ENCODE measurements at places on chromosomes 7 and 10.

GRCh38 chr10:114301177-114301576, 62.1 kb downstream of the VWA2 start:
- no peak for DNase-seq

- DNase-seq, result no peak
Observed at GRCh38 chr10:48526011-48526821, 78.7 kb downstream of the ARHGAP22 start.

DNA sequence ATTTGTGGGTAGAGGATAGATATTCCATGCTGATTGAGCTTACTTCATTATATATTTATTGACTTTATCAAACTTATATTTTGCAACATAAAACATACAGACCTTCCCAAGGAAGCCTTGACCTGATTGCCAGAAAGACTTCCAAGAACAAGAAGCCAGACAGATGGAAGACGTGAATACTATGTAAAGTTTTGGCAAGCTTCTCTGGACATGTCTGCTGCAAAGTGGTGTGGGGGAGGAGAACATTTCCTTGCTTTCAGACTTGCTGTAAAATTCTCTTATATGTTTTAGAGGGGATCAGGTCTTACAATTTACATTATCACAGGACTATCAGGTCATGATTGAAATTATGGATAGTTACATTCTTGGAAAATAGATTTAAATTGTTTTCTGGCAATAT, 23.4 kb downstream of the GPR158 start:
- no peak for DNase-seq

DNA sequence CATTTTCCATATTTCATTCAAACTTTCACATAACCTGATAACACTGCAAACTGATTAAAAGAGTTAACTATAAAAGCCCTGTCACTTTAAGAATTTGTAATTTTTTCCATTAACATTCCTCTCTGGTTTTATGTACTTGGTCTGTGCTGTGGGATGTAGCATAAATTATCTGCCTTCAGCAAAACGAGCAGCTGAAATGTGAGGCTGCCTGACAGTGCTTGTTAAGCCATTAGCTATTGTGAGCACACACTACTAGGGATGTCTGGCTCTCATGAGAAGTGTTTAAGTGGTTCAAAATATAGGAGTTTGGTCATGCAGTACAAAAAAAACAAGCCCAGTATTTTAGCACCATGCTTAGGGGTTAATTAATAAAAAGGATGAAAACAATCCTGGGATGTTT, 63.0 kb downstream of the HOXA1 start:
- peak; percentile 35 for DNase-seq

DNA sequence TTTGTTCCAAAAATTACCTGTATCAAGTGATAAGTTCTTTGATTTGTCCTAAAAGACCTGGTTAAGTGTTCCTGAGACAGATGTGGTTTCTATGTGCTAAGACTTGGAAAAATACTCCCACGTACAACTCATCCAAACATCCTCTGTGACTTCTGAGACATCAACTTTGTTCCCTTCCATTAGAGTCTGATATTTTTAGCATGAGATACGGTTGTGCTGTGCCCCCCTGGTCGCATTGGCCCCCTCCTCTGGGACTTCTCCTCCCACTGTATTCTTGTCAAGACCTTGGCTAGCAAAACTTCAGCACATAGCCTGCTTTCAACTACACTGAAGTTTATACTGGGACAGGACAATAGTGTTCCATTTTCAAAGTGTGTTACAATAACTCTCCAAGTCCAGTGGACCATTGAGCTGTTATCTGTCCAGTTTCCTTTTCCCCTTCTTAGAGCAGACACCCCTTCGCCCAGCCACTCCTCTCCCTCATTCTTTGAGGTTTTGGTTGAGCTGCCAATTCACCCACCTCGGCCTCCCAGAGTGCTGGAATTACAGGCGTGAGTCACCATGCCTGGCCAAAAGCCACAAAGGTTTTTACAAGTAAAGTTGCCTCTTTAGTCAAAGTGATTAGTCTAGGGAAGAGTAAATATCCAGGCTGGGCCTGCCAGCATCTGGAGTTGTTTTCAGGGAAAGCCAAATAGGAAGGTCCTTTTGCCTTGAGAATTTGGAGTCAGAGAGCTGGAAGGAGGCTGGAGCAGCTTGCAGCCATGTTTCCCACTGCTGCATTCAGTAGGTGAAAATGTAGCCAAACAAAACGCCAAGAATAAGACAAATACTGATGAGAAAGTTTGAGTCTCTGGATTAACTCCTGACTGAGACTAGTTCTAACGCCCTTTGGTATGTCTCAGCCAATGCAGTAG, 17.8 kb upstream of the PDLIM1 start:
- DNase-seq, result no peak

DNA sequence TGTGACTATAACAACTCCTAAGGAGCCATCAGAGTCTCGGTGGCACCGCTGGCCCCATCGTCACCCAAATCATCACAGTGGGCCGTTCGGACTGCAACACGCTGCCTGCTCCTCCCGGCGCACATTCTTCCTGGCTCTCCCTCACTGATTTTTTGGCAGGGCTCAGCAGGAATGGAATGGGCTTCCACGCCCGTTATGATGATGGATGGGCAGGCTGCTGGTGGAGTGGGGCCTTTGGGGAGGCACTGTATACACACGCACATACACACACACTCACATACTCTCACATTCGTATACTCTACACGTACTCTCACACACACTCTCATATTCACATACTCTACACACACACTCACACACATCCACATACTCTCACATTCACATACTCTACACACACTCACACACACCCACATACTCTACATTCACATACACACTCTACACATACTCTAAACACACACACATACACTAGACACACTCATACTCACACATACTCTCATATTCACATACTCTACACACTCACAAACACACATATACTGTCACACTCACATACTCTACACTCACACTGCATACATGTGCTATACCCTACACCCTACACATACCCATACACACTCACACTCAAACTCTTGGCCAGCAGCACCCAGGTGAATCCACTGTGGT, 99.8 kb downstream of the KCNMA1 start:
- DNase-seq, result no peak

- no peak for DNase-seq
Observed at GRCh38 chr7:156999958-157000726, 10.3 kb downstream of the MNX1 start.

- DNase-seq, result no peak
Observed at GRCh38 chr10:24869354-24870015, 82.9 kb downstream of the PRTFDC1 start.

DNA sequence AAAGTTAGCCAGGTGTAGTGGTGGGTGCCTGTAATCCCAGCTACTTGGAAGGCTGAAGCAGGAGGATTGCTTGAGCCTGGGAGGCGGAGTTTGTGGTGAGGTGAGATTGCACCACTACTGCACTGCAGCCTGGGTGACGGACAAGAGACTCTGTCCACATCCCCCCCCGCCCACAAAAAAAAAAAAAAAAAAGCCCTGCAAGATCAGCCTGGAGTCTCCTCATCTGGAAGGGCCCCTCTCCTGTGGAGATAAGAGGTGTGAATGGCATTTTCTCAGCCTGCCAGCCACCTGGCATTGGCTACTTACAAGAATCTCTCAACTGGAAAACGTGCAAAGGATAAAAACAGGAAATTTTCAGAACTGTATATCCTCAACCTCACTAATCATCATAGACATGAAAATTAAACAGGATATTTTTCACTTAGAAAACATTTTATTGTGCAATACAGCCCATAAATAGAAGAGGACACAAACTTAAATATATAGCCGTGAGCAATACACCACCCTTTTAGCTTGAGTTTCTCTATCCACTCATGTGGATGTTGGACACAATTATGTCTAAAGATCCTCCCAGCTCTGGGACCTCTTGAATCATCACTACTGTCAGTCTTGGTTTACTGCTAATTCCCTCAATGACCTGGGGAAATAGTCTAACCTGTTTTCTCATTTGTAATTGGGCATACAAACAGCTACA, 11.3 kb upstream of the TSPAN15 start:
- DNase-seq, result no peak

DNA sequence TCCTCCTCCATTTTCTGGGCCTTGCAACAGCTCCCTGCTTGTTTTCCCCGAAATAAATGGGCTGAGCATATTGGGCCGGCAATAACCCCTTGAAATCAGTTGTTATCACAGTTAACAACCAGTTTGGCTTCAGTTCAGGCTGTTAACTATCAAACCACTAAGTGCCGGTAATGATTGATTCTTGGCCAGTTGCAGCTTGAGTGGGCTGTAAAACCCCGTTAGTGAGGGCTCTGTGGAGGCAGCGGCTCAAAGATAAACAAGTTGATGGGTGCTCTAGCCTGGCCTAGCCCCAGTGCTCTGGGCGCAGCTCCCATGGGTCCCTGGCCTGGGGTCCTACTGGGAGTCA, 8.3 kb downstream of the FGF8 start:
- DNase-seq, result no peak

DNA sequence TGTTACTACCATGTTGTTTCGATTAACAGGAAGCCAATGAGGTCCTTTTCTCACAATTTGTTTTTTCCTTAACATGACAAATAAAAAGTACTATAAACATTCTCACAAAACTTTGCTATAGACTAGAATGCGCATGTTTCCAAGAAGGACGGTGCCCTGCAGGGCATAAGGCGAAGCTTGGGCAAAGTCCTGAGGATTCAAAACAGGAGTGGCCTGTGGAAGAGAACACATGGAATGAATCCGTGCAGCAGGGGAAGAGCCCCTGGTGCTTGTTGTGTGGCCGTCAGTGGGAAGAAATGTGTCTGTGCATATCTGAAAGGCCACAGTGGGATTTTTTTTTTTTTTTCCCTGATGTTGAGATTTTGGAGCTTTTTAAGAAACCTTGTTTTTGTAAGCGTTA, 67.6 kb downstream of the ITGA8 start:
- no peak for DNase-seq

- no peak for DNase-seq
Observed at GRCh38 chr7:26550492-26550891, 258.8 kb downstream of the SNX10 start.

DNA sequence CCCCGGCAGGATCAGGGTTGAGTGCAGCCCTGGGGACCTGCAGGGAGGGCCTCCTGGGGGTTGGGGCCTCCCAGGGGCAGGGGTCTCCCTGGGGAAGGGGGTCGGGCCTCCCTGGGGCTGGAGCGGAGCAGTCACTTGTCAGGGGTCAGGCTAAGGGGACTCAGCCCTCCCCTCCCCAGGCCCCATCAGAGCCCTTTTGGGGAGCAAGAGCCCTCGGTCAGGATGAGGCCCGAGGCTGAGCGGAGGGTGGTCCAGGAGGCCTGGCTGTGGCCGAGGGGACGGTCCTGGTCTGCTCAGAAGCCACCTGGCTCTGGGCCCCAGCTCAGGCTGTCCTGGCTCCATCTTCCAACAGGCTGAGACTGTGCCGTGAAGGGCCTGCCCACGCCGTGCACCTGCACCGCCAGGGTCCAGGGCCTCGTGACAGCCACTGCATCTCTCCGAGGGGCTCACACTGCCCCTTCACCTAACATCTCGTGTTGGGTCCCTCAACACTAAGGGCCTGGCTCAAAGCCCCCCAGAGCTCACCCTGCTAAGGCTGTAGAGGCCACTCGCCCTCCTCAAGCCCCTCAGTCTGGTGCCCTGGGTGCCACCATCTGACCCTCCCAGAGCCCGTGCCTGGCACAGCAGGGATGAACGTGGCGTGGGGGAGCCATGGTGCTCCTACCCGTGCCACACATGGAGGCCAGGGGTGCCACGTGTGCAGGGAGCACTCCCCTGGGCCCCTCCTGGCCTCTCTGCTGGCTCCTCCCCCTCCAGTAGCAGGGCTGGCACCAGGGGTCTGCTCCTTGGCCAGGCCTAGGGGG, 12.9 kb downstream of the BHLHA15 start:
- no peak for DNase-seq

DNA sequence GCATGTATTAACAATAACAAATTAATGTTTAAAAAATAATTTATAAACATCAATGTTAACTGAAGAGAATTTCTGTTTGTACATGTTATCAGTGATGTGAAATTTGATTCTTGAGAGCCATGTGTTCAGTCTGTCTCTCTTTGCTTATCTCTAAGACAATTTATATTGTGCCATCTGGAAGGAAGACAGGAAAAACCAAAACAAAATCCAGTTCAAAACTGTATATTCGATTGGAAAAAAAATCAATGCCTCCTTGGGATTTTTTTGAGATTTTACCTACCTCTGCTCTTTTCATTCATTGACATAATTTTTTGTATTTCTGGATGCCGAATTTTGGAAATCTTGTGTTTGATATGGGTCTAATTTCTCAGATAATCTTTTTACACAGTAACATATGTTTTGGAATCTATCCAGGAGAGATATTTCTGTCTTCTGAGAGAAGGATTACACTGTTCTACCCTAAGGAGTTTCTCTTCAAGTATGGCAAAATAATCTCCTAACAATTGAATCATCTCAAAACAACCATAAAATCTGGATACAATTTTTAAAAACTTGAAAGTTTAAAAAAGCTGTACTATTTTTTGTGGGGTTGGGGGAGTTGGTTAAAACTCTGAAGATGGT, 311.9 kb upstream of the GNAI1 start:
- DNase-seq, result no peak

- no peak for DNase-seq
Observed at GRCh38 chr7:713488-714230, 12.8 kb upstream of the DNAAF5 start.

DNA sequence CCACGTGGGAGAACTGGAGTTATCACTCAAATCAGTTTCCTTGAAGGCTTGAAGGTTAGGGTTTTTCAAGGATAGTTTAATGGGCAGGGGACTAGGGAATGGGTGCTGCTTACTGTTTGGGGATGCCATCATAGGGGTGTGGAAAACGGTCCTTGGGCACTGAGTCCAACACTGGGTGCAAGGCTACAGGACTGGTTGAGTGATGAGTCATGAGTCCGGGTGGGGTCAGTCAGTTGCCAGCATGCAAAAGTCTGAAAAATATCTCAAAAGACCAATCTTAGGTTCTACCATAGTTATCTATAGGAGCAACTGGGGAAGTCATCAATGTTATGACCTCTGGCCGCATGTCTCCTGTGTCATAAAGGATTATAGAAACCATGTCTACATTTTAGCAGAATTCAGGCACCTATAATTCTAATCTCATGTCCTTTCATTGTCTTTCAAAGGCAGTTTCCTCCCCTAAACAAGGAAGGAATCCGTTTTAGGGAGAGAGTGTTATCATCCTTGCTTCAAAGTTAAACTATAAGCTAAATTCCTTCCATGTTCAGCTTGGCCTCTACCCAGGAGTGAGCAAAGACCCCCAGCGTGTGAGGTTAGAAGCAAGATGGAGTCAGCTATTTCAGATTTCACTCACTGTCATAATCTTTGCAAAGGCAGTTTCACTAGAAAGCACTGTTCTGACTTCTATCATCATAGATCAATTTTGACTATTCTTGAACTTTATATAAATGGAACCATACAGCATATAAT, 94.5 kb downstream of the COL26A1 start:
- DNase-seq, result no peak

DNA sequence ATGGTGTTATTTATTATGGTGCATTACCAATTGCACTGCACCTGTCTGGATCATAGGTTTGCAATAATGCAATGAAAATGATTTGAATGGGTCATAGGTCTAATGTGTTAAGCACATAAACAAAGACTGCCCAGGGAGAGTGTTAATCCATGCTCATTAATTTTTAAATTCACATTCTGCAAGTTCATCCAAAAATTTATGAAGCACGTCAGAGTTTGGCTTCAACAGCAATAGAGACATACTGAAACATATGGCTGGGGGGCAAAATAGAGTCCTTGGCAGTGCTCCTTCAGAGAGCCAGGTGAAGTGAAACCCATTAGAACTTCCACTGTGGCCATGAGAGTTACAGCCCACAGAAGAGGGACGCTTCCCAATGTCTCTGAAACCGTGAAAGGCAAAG, 441.1 kb downstream of the POM121L12 start:
- no peak for DNase-seq

GRCh38 chr7:130490311-130490791, 1.5 kb upstream of the MEST start:
- no peak for DNase-seq
